ENCODE measurements at places on chromosomes 7 and 10.

GRCh38 chr7:50704844-50705243 lies 77.9 kb downstream of the GRB10 start:
- DNase-seq: no peak

- DNase-seq: no peak
Measured at GRCh38 chr7:41315764-41316163, 387.1 kb downstream of the INHBA start.

GRCh38 chr10:121615836-121616235 lies 17.6 kb upstream of the FGFR2 start:
- no peak for DNase-seq

- no peak for DNase-seq
Measured at GRCh38 chr10:102778781-102779180, 35.0 kb downstream of the WBP1L start.

- no peak for DNase-seq
Measured at GRCh38 chr7:27175626-27176523, 1.8 kb upstream of the HOXA10 start.

DNA sequence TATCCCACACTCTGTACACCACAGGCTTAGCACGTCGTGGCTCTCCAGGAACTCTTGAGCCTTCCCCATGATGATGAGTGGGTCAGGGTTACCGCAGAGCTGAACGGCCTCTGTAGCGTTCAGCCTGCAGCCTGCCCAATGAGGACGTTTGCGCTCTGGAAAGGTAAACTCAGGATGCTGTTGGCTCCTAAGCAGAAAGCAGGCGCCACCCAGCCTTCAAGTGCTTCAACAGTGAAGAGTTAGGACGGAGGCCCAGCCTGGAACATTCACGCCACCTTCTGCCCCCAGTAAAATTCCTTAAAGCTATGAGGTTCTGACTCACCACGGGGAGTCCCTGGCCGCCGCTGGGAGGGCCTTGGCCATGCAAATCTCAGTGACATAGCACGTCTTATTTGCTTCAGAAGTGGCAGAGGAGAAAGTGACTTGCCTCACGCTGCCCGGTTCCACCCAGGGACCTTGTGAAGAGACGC lies 161.5 kb upstream of the SH2B2 start:
- no peak for DNase-seq

GRCh38 chr10:17237915-17238444 lies 9.9 kb downstream of the VIM start:
- DNase-seq: no peak

- DNase-seq: no peak
Measured at GRCh38 chr10:60170250-60170649, 219.4 kb downstream of the ANK3 start.

GRCh38 chr10:129936266-129936922 lies 27.7 kb downstream of the EBF3 start:
- DNase-seq: no peak

GRCh38 chr7:33421429-33421828 lies 292.1 kb downstream of the BBS9 start:
- no peak for DNase-seq

GRCh38 chr7:112411186-112411795 lies 39.0 kb upstream of the IFRD1 start:
- peak; percentile 51 for DNase-seq

DNA sequence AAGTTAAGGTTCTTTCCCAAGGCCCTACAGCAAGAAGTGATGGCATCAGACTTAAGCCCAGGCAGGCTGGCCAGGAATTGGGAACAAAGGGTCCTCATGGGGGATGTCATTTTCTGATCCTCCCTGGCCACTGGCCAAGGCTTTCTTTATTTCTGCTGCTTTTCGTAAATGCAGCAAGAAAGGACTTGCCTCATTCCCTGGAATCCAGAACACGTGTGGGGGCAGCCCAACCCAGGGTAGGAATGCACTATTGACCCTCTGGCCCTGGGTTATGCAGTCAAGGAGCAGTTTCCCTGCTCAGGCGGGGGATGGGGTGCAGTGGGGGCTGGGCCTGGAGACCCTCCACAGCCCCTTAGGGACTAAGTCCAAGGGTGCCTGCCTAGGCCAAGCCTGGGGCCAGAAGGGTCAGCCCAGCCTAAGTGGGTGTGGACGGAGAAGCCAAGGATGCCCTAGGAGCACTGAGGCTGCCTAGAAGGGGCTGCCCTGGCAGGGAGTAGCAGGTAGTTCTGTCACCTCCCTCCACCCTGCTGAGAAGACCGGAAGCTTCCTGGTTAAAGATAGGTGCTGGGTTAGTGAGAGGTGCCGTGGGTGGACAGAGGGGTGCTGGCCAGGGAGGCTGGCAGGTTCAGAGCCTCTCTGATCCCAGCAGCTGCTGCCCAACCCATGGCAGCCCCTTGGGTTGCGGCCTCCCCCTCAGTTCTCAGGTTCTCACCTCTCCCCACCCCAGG lies 179.2 kb downstream of the SH3PXD2A start:
- no peak for DNase-seq

- DNase-seq: peak; percentile 51
Measured at GRCh38 chr10:104642658-104643302, 1.7 kb downstream of the SORCS3 start.

DNA sequence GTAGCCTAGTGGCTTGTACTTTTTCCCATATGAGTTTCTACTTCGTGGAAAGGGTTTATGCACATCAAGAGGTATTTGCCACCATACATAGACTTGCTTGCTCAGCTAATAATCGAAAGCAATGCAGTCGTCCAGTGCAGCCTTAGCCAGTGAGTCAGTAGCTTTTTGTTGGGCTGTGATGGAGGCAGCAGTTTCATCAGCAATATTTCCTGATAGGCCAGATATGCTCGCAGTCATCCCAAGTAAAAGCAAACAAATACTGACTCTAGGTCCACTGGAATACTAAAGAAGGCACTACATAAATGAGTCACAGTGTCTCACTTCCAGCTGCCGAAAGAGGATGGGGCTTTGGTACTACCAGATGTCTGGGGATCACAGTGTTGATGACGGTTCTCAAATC lies 2.1 kb upstream of the BNIP3 start:
- DNase-seq: no peak

GRCh38 chr7:12233175-12233574 lies 22.1 kb downstream of the TMEM106B start:
- no peak for DNase-seq

- peak; percentile 55 for DNase-seq
Measured at GRCh38 chr10:101000127-101000914, 713 bp downstream of the LZTS2 start.

DNA sequence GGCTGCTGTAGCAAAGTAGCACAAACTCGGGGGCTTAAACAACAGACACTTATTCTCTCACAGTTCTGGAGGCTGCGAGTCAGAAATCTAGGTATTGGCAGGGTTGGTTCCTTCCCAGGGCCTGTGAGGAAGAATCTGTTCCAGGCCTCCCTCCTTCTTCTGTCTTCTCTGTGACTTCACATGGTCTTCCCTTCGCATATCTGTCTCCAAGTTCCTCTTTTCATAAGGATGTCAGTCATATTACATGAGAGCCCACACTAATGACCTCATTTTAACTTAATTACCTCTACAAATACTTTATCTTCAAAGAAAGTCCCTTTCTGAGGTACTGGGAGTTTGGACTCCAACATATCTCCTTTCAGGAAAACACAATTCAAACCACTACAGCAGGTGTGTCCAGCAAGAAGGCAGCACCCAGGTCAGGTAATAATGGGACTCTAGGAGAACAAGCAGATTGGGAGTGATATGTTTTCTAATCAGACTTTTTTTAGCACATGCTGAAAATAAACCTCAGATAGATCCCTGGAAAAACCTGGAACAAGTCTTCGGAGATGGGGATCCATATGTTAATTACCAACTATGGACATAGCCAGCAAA lies 11.7 kb downstream of the CREB5 start:
- no peak for DNase-seq

DNA sequence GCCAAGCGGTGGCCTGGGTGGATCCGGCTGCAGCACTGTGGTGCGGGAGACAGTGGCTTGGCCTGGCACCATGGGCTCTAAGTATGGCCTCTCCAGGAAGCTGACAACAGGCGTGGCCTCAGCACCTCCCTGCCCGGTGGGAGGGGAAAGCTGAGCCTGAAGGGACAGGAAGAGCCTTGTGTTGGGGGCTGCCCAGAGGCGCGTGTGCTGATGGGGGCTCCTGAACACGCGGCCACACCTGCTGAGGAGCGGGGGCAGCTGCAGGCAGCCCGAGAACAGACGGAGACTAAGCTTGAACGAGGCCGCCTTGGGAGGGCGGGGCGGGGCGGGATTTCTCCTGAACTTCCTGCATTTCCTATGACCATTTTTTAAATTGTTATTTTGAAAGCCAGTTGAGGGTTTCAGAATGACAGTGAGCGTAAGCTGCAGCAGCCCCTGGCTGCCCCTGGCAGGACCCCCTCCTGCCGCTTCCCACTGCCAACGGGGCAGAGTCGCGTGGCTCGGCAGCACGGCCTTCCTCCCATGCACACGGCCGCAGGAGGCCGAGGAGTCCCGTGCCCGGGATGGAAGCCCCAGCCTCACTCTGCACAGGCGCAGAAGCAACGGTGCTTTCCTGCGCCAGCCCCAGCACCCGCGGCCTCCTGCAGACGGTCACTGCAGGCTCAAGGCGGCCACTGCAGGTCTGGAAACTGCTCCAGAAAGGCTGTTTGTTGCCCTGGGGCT lies 43.2 kb downstream of the DPYSL4 start:
- DNase-seq: no peak

GRCh38 chr7:75646571-75647102 lies 92.1 kb downstream of the HIP1 start:
- no peak for DNase-seq

- DNase-seq: no peak
Measured at GRCh38 chr10:43399320-43400310, 9.4 kb downstream of the HNRNPF start.

DNA sequence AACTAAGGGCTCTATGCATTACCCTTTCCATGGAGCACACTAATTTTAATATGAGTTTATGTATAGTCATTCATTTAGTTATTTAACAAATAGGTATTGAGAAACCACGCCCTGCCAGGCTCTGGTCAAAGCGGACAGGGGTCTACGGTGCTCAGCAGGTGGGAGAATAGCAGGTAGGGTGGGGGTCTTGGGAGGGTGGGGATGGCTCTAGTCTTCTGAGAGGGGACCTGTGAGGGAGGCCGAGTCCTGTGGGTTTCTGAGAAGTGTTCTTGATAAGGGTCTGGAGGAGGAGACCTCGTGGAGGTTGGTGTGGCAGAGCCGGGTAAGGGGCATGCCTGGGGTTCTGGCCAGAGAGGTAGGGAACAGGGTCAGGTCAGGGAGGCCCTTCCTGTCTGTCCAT lies 1.1 kb downstream of the WDFY4 start:
- DNase-seq: no peak

GRCh38 chr7:75758491-75758890 lies 13.5 kb downstream of the CCL26 start:
- no peak for DNase-seq

All from globus pallidus (tissue), 1 donor.